ENCODE measurements at places on chromosomes 12 and 14.

DNA sequence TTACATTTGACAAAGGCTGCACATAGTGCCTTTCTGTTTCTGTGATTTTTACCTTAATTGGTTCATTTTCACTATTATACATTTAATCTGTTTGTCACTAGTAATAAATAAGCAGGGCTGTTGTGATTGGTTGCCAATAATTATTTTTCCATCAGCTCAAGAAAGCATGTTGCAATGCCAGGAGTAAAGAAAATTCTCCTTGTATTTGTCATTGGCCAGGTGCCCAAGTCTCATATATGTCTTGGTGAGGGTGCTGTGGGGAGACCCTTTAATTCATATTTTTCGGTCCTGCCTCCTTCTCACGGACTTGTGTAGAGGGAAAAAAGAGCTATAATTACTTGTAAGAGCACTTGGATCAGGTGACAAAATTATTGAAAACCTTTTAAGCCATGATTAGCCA lies 108.0 kb downstream of the KITLG start:
- no peak for DNase-seq

GRCh38 chr12:43981726-43982125 lies 145.8 kb downstream of the TMEM117 start:
- DNase-seq = no peak

- no peak for DNase-seq
Measured at GRCh38 chr12:39830852-39831520, 211.4 kb upstream of the ABCD2 start.

DNA sequence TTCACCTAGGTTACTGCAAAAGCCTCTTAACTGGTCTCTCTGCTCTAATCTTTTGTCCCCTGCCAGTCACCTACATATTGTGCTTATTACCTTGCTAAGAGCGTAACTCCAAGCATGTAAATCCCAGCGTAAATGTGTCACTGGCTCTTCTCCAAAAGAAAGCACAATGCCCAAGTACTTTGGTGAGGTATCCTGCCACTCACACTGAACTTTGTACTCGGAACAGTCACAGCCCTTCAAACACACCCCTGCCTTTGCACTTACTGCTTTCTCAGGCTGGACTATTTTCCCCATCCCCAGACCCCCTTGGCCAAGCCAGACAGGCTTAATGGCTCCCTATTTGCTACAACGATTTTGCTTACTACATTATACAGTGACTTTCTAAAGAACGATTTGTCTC lies 31.7 kb downstream of the GALNT4 start:
- no peak for DNase-seq

GRCh38 chr12:104635607-104636343 lies 179.0 kb downstream of the CHST11 start:
- DNase-seq = no peak

DNA sequence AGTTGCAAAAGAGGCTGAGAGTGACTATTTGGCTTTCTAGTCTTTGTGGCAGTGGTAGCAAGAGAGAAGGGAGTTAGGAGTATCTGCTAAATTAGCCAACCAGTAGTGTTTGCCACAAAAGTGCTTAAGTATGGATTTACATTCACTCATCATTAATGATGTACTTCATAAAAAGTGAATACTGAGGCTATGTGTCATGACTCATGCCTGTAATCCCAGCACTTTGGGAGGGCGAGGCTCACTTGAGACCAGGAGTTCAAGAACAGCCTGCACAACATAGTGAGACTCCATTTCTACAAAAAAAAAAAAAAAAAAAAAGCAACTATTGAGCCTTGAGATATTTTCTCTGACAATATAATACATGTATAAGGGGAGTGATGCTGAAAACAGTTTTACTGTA lies 36.8 kb downstream of the CCDC177 start:
- DNase-seq = no peak

GRCh38 chr12:117890137-117890536 lies 78.7 kb downstream of the KSR2 start:
- DNase-seq = no peak

DNA sequence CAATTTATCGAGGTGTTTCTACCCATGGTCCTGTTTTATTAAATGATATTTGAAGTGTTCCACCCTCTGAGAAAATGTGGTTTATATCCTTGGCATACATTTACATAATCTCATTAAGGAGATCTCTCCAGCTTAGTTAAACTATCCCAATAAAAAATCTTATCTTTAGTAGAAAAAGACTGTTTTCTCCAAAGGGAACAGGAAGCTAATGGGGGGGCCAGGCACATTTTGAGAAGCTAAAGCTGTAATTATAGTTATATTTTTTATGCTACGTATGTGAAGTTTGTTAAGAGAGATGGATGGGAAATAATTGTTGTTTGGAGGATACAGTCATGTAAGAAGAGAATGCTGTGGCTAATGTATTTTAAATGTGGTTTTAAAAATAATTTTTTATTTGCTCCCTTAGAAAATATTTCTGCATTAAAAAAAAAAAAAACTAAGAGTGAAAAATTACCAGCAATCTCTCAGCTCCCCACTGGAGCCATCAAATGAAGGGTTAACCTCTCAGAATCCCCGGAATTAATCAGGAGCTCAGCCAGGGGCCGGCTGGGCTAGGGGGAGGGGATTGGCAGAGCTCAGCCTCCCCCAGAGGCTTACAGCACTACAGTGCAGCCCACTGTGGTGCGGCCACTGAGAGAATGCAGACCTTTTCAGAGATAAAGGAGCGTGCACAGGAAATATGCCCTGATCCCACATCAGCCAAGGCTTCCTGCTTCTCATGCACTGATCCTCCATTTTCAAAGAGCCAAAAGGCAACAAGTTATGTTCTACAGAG lies 185.8 kb downstream of the EGLN3 start:
- DNase-seq = peak; percentile 42

GRCh38 chr14:74438351-74438915 lies 12.4 kb upstream of the SYNDIG1L start:
- DNase-seq = no peak

GRCh38 chr14:65461730-65462129 lies 49.2 kb downstream of the FUT8 start:
- no peak for DNase-seq

DNA sequence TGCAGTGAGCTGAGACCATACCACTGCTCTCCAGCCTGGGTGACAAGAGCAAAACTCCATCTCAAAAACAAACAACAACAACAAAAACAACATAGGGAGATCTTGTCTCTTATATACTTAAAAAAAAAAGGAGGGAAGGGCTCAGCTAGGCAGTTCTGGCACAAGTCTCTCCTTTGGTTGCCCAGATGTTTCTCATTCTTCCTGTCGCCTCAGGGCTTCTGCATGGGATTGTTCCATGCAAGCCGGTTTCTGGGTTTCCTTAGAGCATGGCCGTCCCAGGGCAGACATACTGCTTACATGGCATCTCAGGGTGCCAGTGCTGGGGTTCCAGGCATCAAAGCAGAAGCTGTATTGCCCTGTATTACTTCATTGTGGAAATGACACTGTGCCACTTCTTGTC lies 5.2 kb upstream of the SLC8B1 start:
- no peak for DNase-seq

DNA sequence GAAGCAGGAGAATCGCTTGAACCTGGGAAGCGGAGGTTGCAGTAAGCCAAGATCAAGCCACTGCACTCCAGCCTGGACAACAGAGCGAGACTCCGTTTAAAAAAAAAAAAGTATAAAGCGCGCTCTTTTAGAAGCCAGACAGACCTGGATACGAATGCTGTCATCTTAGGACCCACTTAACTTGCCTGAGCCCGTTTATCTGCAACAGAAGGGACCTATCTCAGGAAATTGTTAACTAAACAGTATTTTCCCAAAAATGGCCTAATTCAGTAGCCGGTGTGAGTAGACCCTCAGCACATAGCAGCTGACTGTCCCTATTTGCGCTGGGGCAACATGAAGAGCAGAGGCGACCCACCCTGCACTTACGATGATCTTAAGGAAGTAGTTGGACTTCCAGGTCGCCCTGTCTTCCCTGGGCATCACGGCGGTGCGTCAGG lies 529 bp downstream of the RPLP0 start:
- no peak for DNase-seq

GRCh38 chr12:26806556-26806955 lies 26.4 kb downstream of the ITPR2 start:
- no peak for DNase-seq

GRCh38 chr12:106814714-106815113 lies 40.2 kb downstream of the RIC8B start:
- DNase-seq = no peak

DNA sequence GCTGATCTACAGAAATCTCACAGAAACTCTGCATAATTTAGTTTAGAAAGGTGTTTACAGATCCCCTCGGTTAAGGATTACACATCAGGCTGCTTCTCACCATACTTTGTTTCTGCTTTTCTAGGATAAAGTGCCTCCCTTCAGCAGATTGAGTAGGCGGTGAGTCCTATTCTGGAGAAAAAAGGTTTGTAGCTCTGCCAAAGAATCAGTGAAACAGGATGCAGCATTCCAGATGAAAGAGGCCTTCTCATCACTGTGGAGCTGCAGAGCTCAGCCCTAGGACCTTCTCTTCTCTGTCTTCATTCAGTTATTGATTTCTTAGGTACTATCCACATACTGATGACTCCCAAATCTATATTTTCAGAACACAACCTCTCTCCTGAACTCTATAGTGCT lies 155.5 kb upstream of the KRR1 start:
- no peak for DNase-seq

GRCh38 chr14:68986926-68987652 lies 8.0 kb upstream of the ACTN1 start:
- DNase-seq = no peak

- no peak for DNase-seq
Measured at GRCh38 chr12:76142305-76142704, 57.8 kb upstream of the NAP1L1 start.

DNA sequence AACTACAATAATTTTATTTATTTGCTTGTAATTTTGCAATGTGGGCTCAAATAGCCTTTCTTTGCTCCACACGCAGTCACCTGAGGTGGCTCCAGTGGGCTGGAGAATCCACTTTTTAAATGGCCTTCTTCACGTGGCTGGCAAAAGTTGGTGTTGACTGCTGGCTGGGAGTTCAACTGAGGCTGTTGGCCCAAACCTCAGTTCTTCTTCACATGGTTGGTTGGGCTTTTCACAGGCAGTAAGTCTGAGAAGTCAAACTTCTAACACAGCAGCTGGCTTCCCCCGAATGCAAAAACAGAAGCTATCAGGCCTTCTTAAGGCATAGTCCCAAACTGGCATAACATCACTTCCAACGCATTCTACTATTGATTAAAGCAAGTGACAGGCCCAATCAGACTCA lies 2.1 kb upstream of the OXA1L start:
- DNase-seq = no peak

- no peak for DNase-seq
Measured at GRCh38 chr14:66708267-66708666, 200.3 kb downstream of the GPHN start.

DNA sequence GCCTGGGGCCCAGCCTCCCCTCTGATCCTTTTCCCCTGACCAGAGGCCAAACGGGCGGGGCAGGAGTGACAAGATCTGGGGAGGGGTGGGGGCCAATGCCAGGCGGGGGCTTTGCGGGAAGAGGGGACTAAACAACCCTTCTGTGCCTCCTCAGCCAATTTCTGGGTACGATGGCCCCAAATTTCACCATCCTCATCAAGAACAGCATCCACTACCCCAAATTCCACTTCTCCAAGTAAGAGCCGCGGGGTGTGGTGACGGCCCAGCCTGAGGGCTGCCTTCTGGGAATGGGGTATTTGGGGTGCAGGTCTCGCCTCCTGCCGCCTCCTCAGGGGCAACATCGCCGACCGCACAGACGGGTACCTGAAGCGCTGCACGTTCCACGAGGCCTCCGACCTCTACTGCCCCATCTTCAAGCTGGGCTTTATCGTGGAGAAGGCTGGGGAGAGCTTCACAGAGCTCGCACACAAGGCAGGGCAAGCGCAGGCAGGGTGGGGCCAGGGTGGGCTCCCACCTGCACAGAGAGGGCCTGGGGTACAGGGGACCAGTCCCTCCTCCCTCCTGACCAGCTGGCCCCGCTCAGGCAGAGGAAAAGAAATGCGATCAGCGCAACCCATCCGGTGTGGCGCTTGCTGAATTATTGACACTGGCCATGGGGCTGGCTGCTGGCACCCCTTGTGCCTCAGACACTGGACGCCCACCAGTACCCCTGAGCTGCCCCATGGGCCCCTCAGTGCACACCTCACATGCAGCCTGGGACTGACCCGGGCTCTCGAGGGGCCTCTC lies 1.7 kb downstream of the P2RX2 start:
- DNase-seq = no peak

- DNase-seq = no peak
Measured at GRCh38 chr12:93894391-93895088, 217.4 kb downstream of the CRADD start.

- no peak for DNase-seq
Measured at GRCh38 chr14:105206873-105207272, 25.8 kb upstream of the NUDT14 start.

GRCh38 chr12:86663173-86663572 lies 407.0 kb upstream of the MGAT4C start:
- DNase-seq = no peak

DNA sequence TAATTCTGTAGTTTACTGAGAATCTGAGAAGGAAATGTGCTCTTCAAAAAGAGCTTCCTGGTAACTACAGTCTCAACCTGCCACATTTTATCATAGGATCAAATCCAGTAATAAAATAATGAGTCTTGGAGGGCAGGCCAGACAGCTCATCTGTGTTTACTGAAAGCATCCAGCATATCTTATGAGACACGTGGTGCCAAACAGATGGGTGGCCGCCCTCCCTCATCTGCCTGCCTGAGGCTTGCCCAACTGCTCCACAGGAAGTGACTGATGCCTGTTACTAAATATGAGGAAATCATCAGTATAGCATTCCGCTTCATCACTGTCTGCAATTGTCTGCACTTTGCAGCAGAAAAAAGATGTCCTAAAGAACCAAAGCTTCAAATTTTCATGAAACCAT lies 13.5 kb downstream of the DHRS7 start:
- peak; percentile 88 for DNase-seq

- no peak for DNase-seq
Measured at GRCh38 chr12:26271889-26272492, 76.6 kb downstream of the SSPN start.

DNA sequence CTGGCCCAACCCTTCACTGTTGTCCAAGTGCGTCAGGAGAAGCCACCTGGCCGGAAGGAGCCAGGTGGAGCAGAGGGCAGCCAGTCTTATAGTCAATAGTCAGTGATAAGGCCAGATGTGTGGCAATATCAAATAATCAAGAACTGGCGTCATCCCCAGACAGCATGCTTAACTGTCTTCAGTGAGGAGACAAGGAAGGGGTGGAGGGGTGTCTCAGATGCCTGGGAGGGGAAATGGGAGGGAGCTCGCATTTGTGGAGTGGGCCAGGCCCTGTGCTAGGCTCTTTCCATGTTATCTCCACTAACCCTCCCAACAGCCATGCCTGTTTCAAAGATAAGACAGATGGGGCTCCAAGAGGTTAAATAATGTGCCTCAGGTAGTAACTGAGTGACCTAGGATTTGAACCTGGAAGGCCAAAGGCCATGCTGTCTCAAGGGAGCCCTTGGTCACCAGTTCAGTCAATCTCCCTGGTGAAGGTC lies 48.9 kb upstream of the FOS start:
- DNase-seq = no peak

GRCh38 chr12:3805077-3805476 lies 52.2 kb upstream of the CRACR2A start:
- no peak for DNase-seq

- DNase-seq = no peak
Measured at GRCh38 chr14:52485350-52485960, 66.8 kb downstream of the TXNDC16 start.

Measured in foreskin melanocyte (primary cell).